Activated CD8-positive, alpha-beta memory T cell treated with anti-CD3 and anti-CD28 coated beads for 48 hours (primary cell): ENCODE measurements at places on chromosomes 3 and 15.

- no peak for DNase-seq
Observed at GRCh38 chr15:69548395-69549180, 96.0 kb downstream of the RPLP1 start.

DNA sequence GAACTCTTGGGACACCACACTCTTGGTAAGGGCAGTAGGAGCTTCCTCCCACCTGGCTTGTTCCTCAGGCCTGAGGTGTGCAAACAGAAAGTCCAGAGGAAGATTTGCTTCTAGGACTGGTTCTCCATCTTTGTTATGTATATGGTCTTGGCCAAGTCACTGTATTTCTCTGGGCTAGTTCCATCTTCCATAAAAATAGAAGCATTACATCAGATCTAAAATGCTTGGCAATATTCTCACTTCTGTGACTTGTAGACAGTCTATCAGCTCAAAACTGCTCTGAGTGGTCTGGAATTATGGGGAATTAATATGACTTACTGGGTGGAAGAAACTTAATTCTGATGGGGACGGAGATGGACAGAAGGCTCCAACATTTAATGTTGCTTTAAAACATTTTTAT is 55.2 kb downstream of the TMEM108 start:
- no peak for DNase-seq

DNA sequence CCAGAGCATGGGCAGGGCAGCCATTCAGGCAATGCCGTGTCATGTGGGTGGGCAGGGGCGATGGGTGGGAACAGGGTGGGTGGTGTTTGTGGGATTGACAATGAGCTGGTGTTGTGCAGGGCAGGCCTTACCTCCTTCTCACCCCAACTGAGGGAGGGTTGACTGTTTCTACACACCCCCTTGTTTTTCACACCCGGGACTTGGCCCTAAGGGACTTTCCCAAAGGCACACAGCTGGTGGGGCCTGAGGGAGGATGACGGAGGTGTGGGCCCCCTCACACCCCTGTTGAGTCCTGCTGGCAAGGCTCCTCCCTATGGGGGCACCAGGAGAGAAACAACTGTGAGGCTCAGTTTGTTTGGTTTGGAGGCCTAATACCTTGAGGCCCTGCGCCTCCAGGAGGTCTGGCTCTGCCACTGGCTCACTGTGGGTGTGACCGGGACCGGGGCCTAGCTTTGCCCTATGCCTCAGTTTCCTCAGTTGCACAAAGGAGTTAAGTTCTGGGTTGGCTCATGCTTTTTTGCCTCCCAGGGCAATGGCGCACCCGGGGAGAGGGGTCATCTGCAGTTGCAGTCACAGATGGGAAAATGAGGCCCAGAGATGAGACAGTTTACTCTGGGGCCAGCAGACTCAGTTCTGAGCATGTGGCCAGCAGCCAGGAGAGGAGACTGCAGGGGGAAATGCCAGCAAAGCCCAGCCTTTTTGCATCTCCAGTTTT is 5.1 kb upstream of the DNAH1 start:
- DNase-seq: no peak

DNA sequence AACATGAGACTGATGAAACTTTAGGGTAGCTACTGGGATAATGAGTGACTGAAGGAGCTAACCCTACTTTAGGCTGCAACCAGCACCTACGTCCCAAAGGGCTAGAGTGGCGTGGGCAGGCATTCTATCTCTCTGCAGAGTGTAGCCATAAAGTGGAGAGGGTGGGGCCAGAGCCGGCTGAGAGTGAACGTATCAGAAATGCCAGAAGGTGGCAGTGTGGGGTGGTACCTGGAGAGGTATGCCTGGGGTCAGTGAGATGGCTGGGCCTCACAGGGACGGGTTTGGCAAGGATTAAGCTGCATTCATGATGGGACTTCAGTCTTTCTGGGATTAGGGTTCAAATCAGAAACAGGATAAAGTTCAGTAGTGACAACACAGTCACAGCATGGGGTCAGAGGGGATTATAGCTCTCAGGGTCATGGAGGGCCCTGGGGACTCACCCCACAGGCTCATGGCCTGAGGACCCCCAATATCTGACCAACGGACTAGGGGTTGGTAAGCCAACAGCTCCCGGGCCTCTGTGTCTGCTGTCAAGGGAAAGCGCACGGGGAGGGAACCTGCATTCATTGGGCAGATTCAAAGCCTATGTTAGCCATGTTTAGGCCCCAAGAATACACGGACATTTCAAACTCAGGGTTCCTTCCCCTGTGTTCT is 86.5 kb upstream of the FOXB1 start:
- DNase-seq: peak; percentile 36

- DNase-seq: no peak
Observed at GRCh38 chr3:42839616-42840015, 30.4 kb downstream of the ACKR2 start.

- no peak for DNase-seq
Observed at GRCh38 chr3:56314842-56315241, 153.4 kb downstream of the ERC2 start.

DNA sequence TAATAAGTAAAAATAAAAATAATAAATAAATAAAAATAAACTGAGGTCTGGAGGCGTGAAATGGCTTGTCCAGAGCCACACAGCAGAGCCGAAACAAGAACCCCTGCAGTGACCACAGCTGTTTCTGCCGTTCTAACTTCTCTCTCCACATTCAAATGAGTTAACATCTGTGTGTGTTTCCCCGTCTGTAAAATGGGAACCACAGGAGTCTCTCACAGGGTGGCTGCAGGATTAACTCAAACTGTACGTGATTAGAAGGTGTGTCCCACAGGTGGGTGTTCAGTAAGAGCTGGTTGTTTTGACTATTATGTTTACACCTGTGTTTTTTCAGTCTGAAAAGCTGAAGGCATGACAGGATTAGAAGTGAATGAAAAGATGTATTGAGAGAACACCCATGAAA is 27.0 kb upstream of the MUC4 start:
- no peak for DNase-seq

DNA sequence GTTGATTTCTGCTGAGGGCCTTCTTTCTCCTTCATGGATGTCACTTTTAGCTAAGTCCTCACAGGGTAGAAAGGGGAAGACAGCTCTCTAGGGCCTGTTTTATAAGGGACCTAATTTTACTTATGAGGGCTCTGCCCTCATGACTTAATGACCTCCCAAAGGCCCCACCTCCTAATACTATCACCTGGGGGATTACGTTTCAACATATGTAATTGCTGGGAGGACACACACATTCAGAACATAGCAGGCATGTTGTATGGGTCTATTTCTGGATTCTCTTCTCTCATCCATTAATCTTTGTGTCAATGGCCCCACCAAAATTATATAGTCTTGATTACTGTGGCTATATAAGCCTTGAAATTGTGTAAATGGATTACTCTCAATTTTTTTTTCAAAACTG is 255.0 kb downstream of the CLSTN2 start:
- no peak for DNase-seq

DNA sequence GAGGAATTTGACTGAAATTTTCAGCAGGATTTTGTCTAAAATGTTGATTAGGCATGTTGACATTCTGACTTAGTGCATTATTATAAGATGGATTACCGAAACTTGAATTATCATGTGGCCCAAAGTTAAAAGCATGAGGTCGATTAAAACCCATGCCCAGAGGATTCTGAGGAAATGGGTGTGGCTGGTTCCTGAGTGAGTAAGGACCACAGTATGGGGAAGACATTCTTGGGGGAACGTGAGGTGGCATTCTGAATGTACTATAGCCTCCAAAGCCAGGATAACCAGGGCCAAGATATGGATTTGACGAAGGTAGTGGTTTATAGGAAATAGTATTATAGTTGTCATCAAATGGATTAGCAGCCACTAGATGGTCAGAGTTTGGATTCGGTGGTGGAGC is 38.7 kb upstream of the DNAAF4 start:
- DNase-seq: no peak

DNA sequence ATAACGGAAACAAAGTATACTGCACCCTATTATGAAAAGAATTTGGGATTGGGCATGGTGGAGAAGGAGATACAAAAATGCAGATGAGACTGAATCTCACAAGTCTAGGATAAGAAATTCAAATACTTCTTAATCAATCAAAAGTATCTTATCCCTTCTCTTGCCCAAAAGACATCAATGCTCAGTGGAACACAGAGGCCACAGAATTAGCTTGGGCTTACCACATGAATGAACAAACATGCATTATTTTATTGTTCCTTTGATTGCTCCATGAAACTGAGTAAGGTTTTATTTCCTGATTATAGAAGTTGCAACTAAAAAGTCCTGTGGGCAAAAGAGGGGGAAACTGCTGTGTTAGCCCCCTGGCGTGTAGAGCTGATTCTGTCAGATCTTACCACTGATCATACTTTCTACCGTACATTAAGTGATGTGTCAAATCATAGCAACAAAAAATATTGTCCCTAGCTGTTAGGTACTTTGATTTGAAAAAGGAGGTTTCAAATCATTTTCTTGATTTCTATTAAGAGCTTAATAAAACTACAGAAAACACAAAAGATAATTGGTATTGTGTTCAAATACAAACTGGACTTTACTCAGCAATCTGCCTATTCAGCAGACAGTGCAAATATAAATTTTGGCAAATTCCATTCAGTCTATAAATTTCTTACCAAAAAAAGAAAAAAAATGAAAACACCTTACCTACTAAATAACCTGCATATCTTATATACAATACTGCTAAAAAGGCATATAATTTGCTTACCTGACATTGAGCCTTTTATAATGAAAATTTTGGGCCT is 7.9 kb upstream of the GASK1A start:
- DNase-seq: no peak
